Stimulated activated CD8-positive, alpha-beta memory T cell treated with anti-CD3 and anti-CD28 coated beads, Interleukin-7, amount 100 ng/mL, for 1 hour (primary cell): ENCODE measurements at places on chromosomes 12 and 14.

- no peak for DNase-seq
Observed at GRCh38 chr14:75205591-75205990, 29.2 kb upstream of the TMED10 start.

- no peak for DNase-seq
Observed at GRCh38 chr14:79037106-79037505, 866.9 kb downstream of the NRXN3 start.

GRCh38 chr12:77339610-77340009 lies 274.2 kb upstream of the E2F7 start:
- DNase-seq: no peak

GRCh38 chr12:8917751-8918150 lies 3.4 kb downstream of the PHC1 start:
- DNase-seq: no peak

GRCh38 chr12:47226199-47226598 lies 146.4 kb upstream of the AMIGO2 start:
- no peak for DNase-seq

- DNase-seq: no peak
Observed at GRCh38 chr14:22466491-22466890, 122.5 kb downstream of the DAD1 start.

- no peak for DNase-seq
Observed at GRCh38 chr14:71645656-71646055, 286.6 kb upstream of the RGS6 start.

DNA sequence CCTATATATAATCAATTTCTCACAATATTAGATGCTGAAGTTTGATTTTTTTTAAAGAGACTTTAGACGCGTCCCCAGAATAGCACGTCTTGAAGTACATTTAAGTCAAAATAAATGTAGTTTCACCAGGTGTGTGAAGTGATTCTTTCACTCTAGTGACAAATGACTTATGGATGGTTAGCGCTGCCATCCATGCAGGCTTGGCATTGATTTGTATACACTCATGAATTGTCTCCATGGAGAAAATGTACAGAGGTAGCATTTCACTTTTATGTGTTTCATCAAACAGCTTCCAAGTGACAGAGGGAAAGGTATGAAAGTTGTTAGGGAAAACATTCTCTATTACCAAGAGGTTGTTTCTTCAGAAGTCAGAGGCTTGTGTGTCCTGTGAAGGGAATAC lies 360.8 kb downstream of the PDZRN4 start:
- no peak for DNase-seq

DNA sequence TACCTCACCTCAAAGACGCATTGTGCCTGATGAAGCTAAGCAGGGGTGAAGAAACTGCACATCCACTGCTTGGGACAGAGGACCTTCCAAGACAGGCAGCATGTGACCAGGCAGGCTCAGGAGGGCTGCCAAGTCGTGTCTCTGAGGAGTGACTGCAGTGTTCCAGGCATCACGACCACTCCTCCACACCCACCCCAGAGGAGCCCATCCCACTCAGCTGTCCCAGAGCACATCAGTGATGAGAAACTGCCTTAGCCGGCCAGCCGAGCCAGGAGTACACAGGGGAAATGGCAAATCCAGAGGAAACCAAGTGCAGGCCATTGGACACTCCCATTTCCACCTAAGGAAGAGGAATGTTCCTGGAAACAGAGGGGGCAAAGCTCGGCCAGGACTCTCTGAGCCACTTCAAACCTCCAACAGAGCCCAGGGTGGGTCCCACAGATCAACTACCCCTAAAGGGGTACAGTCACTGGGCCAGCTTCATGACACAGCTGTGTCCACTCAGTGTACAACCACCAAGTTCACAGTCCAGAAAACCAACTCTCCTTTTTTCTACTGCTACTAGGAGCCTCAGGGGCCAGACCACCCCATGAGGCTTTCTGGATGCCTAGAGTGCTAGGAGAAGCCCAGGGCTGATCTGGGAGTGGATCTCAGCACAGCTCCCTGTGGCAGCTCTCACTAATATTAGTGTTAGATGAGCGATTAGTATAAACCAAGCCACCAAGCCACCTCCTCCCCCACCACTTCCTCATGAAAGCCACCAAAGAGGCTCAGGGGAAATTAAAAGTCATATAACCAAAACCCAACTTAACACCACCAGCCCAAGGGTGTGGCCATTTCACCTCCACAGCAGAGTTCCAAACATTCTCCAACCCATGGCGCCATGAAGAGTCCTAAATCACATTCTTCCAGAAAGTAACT lies 15.4 kb downstream of the PXN start:
- no peak for DNase-seq
